Glutamatergic neuron (in vitro differentiated cells): ENCODE measurements at places on chromosomes 11 and 22. TPM values are rescaled to one million over a fixed set of nuclear protein-coding genes. Genes with fewer than 3 reads are reported as not detected.

GRCh38 chr11:105696000-105696399 lies 86.1 kb downstream of the GRIA4 start:
- no peak for DNase-seq

- no peak for DNase-seq
Measured at GRCh38 chr11:70506986-70507385, 108.7 kb downstream of the CTTN start.

CARD10 gene
- total RNA-seq = 2.7 TPM

GAL gene
- 37.6 TPM for total RNA-seq

NRXN2 gene
- total RNA-seq = 50.4 TPM

- DNase-seq = no peak
Measured at GRCh38 chr11:63488789-63489188, 2.2 kb downstream of the PLAAT5 start.
